GM13977 (cell line): ENCODE measurements at places on chromosomes 2 and 18.
A peak's percentile ranks its signal among the peaks of the same experiment; 100 is the strongest.

GRCh38 chr2:84643991-84644390 is 127.7 kb downstream of the DNAH6 start:
- no peak for DNase-seq

DNA sequence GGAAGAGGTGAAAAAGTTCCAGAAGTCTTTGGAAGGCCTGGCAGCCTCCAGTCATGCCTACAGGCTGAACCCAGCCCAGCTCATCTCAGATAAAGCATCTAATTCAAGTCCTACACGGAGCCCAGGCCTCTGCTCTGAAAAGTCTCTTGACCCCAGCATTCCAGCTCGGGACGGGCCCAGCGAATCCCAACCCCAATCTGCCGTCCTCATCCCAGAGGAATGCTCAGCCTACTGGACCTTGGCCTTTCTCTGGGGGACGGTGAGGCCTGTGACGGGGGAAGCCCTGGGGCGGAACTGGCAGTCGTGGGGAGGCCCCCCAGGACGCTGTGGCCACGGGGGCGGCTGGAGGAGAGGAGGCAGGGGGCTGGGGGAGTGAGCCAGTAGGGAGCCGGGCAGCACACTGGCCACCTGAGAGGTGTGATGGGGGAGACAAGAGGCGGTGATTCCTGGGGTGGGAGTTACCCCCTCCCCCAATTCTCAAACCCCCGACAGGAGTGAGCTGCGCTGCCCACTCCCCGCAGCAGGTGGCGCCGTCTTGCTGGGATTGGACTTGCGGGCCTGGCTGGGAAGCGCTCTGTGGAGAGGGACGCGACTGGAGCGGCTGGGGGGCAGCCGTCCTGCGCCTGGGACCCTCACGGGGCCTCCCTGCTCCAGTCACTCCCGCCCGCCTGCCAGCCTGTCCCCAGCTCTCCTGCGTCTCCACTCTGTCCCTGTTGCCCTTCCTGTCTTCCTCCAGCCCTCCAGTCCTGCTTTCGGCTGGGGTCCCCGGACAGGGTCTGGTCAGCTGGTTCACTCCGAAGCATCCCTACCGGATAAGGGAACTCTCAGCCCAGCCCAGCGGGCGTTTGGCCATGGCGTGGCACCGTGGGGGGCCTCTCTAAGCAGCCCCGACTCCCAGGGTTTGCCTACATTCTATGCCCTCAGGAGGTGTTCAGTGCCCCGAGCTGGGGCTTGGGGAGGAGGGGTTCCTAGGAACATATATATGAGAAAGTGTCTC is 182.6 kb upstream of the HAAO start:
- DNase-seq: peak; percentile 53

- no peak for DNase-seq
Observed at GRCh38 chr2:172084395-172084644, 987 bp upstream of the DLX1 start.

DNA sequence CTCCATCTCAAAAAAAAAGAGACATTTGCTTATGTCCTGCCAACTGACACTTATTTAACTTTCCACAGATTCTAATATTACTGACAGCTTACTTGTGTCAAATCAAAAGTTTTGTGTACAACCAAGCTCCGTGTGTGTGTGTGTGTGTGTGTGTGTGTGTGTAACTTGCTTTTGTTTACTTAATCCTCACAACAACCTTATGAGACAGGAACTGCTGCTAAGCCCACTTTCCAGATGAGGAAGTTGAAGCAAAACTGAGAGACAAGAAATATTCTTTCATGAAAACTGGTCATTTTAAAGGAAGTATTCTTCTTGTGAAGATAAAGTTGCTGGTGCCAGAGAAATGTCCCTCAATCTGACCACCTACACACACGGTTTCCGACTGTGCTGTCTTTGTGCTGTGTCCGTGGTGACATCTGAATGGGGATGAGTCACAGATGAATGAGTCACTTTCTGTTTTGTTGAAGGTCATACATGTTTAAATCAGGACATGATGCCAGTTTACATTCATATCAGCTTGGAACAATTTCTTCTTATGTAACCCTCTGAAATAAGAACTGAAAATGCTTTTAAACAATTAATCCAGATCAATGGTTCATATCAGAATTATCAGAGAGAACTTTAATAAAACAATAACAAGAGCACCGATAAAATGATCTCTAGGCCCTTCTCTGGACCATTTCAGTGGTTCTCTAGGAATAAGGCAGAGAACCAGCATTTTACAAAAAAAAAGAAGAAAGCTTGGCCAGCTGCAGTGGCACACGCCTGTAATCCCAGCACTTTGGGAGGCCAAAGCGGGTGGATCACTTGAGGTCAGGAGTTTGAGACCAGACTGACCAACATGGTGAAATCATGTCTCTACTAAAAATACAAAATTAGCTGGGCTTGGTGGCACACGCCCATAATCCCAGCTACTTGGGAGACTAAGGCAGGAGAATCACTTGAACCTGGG is 95.5 kb downstream of the THNSL2 start:
- peak; percentile 69 for DNase-seq

- DNase-seq: no peak
Observed at GRCh38 chr2:143255899-143256298, 126.7 kb downstream of the ARHGAP15 start.

DNA sequence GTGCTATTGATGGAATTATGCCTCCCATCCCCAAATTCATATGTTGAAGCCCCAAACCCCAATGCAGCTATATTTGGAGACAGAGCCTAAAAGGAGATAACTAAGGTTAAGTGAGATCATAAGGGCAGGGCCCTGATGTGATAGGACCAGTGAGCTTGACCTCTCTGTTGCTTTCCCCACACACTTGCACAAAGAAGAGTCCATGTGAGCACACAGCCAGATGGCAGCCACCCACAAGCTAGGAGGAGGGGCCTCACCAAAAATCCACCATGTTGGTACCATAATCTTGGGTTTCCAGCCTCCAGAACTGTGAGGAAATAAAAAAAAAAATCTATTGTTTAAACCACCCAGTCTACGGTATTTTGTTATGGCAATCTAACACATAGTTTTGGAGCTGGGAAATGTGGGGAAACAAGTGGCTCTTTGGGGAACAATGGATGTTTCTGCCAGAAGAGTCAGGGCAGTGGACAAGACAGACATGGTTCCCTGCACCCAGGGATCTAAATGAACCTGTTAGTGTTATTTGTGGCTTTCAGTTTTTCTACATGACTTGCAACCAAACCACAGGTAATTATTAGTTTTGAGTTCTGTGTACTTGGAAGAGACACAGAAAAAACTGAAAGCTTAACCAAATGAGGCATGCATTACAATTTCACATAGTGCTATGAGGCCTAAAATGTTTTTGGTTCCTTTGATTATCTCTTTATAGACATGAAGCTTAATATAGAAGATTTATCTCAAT is 259.1 kb downstream of the LTBP1 start:
- DNase-seq: peak; percentile 45

DNA sequence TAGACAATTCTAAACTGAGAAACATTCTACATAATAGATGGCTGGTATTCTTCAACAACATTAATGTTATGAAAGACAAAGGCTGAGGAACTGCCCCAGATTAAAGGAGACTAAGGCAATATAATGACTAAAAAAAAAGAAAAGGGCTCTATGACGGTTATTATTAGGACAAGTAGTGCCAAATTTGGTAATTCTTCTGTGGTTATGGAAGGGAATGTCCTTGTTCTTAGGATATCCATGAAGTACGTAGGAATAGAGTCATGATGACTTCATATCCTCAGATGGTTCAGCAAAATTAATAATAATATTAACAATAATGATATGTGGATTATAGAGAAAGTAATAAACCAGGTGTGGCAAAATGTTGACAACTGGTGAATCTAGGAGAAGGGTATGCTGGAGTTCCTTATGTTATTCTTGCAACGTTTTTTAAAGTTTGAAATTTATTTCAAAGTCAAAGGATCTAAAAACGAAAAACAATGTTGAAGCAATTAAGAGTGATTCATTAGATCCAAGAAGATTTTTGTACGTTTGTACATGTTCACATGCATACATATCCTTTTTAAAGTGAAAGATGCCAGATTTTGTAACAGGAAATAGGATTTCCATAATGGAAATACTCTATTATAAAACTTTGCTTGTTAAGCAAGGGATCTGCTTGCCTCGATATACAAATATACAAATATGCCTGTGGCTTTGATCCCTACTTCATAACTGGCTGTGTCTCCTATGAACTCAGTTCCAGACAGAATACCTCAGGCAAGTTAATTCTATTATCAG is 27.7 kb upstream of the STRN start:
- DNase-seq: no peak

DNA sequence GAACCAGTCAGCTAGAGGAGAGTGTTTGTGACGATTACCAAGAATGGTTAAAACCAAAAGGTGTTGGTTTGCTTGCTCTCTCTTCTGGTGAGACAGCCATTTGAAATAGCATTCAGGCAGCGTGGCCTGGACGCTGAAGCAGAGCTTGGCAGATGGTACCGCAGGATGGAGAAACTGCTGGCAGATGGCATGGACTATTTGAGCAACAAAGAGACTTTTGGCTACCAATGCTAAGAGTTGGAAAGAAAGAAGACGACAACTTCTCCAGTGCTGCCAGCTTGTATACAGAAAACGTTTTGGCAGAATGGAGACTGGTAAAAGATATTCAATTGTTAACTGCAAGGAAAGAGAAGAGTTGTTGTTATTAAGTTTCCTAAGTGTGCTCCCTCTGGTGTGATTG is 315.0 kb downstream of the PARD3B start:
- no peak for DNase-seq

DNA sequence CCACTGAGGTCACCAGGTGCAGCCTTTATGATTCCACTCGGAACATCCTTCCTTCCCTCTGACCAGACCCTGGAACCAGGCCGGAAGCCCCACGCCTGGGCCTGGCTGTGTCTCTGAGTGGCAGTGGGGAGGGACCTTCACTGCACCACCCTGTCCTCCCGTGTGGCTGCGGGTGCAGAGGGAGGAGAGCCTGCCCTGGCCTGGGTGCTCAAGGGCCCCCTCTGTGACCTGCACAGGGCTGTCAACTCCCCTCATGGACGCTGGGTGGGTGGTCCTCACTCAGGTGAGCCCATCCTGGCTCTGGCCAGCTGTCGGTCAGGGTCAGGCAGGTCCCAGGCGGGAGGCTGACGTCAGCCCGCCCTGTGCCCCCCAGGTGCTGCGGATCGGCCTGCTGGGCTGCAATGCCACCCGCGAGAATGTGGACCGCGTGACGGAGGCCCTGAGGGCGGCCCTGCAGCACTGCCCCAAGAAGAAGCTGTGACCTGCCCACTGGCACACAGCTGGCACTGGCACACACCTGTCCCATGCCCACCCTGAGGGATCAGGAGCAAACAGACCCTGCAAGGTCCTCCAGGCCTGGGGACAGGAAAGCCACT is 9.8 kb downstream of the AGXT start:
- DNase-seq: no peak

DNA sequence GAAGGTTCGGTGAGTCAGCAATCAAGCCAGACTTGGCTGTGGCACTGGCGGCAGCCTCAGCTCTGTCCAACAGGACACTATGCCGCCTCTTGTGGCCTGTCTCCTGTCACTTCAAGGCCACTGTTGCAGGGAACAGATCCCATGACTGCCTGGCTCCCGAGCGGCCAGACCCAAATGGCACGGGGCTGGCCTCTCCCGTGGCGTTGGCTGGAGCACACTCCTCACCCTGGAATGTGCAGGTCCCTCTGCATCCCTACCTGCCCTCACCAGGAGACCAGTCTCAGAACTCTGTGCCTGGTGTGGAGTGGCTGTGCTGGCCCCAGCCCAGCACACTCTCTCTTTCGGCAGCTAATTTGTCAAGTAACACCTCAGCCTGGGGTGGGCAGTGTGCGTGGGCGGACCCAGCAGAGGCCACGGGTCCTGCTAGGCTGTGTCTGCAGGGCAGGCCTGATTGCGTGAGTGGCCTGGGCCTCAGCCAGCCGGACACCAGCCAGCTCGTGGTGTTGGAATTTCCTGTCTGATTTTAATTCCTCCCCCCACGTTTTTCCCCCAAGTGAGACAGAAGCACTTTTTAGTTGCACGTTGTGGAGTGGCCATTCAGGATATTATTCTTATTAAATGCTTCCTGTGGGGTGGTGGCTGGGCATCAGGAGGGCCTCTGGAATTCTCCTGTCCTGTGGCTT is 179.3 kb downstream of the GLI2 start:
- no peak for DNase-seq

DNA sequence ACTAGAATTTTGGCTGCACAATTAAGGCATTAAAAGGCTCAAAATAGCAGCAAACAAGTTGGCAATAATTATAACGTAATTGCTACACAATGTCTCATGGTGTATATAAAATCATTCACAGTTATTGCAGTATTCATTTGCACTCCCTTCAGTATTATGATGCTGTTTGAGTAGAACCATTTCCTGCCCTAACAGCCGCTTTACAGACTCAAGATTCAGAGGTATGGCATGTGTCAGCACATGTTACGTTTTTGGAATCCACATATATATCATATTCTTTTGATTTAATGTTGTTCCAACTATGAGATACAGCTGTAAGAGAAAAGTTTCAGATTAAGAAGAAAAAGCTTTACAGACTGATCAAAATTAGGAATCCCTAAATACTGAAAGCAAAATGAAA is 56.3 kb upstream of the NCKAP5 start:
- DNase-seq: no peak

GRCh38 chr2:166609183-166609959 is 115.3 kb upstream of the SCN7A start:
- DNase-seq: no peak
